Stimulated activated CD4-positive, alpha-beta T cell treated with anti-CD3 and anti-CD28 coated beads, TNF-alpha, amount 100 ng/mL, for 1 hour (primary cell): ENCODE measurements at places on chromosomes 7 and 10.

GRCh38 chr7:93949423-93949822, 27.9 kb downstream of the GNG11 start:
- no peak for DNase-seq

DNA sequence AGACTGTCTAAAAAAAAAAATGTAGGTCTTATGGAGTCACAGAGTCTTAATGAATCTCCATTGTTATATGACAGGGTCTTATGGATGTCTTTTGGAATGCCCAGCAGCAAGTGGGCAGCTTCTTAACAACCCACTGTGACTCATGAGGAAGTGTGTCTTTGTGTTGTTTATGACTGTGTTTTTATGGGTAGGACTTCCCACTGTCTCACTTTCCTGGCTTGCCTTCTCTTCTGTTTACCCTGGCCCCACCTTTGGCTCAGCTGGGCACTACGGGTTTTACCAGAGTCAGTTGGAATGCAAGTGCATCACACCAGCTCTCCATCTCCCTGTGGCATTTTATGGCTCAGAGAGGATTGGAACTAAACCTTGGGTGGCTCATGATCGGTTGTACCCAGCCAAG, 580.5 kb downstream of the AUTS2 start:
- DNase-seq: no peak

- DNase-seq: no peak
Measured at GRCh38 chr10:34101001-34101400, 714.1 kb downstream of the PARD3 start.

- DNase-seq: no peak
Measured at GRCh38 chr7:158602905-158603772, 15.5 kb upstream of the PTPRN2 start.

DNA sequence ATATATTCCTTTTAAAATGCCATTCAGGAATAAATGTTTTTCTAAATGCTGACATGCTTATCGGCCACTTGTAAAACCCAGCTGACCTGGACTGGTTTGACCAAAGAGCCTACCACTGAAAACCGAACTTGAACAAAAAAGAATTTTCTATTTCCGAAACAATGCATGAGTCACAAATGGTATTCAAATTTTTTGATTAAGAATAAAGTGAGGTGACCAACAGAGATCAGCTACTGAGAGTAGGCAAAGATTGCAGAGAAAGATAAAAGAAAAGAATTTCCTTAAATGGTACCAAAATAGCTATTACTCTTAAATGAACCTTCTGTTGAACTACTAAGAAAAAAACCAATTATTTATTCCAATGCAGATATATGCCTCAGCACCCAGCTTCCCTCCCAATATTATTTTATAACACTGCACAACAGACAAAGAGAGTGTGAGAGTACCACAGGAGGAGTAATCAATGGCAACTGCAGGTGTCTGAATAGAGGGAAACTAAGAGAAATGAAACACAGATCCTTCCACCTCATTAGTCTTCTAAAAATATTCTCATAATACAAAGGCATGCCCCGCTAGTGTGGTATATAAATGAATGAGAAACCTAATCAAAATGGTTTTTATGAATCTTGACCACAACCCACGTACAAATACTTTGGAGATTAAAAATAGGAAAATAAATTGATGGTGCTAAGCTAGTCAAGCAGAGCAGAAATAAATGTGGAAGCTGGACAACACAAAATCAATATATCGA, 20.1 kb downstream of the OSBPL3 start:
- no peak for DNase-seq

DNA sequence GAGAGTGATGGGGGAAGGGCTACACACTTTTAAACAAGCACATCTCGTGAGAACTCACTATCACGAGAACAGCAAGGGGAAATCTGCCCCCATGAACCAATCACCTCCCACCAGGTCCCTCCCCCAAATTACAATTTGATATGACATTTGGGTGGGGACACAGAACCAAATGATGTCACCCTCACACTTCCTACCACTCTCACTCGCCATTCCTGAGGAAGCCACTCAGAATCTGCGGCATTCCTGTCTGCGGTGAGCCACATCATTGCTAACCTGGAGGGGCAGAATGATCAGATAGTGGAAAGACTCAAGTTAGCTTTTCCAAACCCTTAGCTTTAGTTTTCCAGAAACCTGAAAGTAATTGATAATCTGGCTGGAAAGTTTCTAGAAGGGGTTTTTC, 66.9 kb downstream of the MYO3A start:
- no peak for DNase-seq

GRCh38 chr10:90407131-90407530, 450.7 kb downstream of the HTR7 start:
- DNase-seq: no peak

GRCh38 chr10:37275216-37275777, 149.9 kb downstream of the ANKRD30A start:
- DNase-seq: no peak

DNA sequence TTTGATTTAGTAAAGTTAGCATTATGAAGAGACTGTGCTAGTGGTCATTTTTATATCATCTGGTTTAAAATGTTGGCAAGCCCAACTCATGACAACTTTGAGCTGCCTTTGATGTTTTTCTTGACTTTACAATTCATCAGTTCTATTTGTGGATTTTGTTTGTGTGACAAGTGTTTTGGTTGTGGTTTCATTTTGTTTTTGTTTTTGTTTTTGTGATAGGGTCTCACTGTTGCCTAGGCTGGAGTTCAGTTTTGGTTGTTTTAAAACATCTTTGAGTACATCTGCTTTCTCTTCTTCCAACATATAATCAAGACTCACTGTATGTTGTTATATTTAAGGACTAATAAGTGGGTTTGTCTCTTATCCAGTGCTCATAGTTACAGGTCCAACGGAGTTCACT, 17.6 kb upstream of the SFR1 start:
- no peak for DNase-seq

DNA sequence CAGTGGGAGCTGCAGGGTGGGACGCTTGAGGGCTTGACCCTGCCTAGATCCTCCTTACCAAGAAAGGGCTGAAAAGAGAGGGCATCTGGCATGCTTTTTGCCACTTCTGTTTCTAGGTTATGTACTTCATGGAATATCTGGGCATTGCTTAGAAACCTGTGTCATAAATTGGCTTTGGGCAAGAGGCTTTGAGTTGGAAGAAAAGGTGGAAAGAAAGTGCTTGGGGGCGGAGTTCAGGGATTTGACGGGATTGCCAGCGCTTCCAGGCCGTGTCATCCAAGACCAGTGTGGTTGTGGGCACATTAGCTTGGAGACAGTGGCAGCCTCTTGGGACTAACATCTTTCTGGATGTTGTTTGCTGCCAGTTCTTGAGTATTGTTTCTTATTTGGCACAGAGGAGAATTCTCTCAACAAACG, 825 bp downstream of the ZNF862 start:
- DNase-seq: no peak

- no peak for DNase-seq
Measured at GRCh38 chr7:130379921-130380860, at the start of gene CPA1. TSS of gene CPA1 (plus strand) at chr7:130380494. CDS start at chr7:130380521, 27 bp downstream.

GRCh38 chr10:86451604-86451960, 70.0 kb downstream of the WAPL start:
- no peak for DNase-seq
